ENCODE measurements at places on chromosomes 7 and 10.

DNA sequence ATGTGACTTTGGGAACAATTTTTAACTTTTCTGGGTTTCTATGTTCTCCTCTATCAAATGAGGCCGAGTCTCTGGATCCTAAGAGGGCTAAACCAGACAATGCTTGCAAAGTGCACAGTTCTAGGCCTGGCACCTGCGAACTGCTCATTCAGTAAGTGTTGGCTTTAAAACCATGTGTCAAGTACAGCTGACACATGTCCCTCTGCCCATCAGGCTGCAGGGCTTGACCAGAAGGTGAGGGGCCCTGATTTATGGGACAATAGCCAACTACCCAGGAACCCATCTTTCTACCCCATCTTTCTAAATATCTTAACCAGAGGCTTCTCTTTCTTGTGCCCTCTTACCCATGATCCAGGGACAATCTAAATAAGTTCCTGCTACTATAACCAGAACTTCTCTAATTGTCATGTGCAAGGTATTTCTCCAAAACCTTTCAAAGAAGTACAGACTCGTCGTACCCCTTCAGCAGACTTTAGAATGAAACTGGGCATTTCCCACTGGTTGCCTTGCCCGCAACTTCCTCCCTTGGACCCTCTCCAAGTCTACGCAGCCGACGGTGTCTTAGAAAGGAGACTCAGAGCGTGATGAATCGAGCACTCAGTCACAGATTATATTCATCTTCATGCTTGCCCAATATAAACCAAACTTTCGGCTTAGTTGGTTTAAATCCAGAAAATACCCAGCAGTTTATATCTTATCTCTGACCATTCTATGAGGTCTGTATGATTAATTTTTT, 69.8 kb upstream of the STEAP1B start:
- DNase-seq: peak; percentile 93

- DNase-seq: peak; percentile 49
These were observed 1.3 kb downstream of the FRAT2 start for GRCh38 chr10:97333351-97333600.

DNA sequence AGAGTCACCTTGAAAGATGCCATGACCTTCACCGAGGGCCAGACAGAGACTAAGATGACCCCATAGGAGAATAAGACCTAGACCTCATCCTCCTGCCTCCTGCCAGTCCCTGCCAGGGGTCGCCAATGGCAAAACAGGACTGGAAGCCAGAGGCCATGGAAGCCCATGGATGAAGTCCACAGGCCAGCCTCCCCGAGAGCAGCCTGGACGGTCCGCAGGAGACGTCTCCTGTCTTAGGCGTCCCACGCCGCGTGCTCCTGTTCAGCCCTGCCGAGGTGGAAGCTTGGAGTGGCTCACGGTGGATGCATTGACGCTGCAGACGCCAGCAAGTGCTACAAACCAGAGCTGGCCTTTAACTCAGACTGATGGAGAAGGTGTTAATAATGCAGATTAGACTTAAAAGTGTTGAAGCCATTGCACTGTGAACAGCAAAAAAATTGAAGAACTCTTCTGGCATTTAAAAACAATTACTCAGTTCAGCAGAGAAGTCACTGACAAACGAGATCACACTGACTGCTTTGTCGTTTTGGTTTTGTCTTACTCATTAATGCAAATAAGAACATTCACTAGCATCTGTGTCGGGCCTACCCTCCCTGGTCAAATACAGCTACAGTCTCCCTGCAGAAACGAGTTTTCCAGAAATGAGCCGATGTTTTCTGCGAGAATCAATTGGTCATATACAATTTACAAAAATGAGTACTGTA, 38.1 kb upstream of the FAM20C start:
- DNase-seq: no peak

DNA sequence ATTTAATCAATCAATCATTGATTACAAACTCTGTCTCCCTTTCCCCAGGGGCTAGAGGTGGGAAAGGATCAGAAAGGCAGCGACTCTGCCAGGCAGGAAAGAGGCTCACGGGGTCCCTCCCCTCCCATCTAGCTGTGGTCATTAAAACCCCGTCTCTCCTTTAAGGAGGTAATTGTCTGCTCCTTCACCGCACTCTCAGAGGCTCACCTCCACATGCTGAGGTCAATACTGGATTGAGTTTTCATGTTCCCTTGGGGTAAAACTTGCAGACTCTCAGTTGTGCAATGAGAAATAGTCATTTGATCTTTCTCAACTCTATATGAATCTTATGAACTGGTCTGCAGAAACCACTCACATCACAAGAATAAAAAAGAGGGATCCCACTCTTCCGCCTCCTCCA, 368.8 kb downstream of the ADRA2A start:
- no peak for DNase-seq

GRCh38 chr10:24651923-24652322, 71.8 kb downstream of the ARHGAP21 start:
- DNase-seq: no peak

GRCh38 chr7:3922175-3922635, 621.2 kb downstream of the SDK1 start:
- DNase-seq: peak; percentile 66

- DNase-seq: peak; percentile 13
These were observed 54.8 kb upstream of the CALD1 start for GRCh38 chr7:134724606-134725005.

DNA sequence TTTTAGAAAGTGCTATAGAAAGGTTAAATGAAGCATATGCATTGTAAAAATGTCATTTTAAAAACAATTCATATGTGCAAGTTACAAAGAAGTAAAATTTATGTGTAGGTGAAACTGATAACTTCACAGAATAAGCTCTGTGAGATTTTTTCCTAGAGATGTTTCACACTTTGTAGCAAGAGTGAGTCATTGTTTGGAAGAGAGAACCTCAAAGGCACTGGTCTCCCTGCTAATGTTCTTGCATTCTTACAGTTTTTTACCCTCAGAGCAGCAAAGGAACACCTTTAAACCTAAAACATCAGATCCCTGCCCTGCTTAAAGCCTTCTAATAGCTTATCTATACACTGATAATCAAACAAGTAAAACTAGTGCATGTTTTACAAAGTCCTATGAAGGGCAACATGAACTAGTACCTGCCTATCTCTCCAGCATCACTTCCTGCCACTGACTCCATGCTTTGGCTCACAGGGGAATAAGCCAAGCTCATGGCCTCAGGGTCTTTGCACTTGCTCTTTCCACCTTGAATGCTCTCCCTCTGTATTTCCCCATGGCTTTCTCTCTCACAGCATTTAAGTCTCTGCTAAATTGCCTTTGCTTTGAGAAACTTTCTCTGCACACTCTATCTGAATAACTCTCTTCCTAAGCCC, 997.0 kb downstream of the GATA3 start:
- no peak for DNase-seq

DNA sequence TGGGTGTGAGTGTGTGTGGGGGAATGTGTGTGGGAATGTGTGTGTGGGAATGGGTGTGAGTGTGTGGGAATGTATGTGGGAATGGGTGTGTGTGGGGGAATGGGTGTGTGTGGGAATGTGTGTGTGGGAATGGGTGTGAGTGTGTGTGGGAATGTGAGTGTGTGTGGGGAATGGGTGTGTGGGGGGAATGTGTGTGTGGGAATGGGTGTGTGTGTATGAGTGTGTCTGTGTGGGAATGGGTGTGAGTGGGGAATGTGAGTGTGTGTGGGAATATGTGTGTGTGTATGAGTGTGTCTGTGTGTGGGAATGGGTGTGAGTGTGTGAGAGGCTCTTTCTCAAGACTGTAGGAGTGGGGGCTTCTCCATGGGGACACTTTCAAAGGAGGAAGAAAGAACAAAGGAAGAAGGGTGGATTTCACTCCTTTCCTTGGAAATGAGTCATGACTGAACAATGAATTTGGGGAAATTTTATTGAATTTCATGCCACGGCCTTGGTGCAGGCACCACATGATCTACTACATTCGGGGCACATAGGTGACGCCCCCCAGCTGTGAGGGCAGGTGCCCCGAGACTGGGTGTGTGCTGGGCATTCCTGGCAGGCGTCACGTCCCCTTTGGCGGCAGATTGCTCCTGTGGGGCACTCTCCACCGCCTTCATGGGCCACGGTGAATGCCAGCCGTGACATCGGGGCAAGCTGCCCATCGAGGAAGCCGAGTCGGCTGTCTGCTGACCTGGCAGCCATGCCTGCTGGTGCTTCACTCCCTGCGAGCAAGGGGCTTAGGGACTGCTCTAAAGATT, 88.8 kb upstream of the INSIG1 start:
- DNase-seq: no peak

- DNase-seq: no peak
These were observed 54.2 kb downstream of the PNLIPRP2 start for GRCh38 chr10:116674901-116675423.

DNA sequence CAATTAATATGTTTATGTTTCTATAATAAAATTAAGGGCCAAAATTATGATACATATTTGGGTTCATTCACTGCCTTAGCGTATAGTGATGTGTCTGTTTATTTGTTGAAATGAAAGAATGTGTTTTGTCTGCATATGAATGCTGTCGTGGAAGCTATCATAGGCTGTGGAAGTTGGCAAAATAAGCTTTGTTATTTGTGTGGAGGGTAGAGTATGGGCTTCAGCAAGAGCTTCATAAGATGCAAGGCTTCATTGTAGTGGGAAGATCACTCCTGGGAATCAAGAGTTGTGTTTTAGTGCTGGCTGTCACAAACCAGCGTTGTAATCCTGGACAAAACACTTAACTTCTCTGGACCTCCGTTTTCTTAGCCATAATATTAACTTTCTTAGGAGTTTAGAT, 2.5 kb downstream of the SLK start:
- no peak for DNase-seq

DNA sequence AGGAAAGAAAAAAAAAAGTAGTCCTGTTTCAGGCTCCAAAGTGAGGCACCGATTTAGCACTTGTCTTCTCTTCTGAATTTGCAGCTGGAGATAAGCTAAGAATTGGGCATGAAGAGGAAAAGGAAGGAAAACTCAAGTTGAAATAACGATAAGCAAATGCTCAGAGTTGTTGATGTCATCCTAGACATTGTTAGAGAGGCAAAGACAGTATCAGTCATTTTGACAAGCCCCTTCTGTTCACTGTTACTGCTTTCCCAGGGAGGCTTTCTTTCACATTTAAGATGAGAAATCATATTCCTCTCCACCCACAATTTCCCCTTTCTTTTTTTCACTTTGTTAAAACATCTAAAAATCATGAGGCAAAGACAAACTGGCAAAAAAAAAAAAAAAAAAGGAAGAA, 41.8 kb downstream of the SORCS1 start:
- no peak for DNase-seq

DNA sequence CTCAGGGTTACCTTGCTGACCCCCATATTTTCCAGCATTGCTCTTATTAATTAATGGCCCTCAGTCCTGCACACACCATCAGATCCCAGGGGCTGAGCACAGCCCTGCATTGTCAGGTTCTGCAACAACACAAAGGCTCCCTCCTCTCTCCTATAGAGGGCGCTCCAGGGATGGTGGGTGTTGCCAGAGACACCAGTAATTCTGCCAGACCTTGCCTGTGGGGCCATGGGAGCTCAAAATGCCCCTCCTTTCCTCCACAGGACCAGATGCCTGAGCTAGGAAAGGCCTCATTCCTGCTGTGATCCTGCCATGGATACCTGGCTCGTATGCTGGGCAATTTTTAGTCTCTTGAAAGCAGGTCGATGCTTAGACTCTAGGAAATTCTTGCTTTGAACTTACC, 42.8 kb upstream of the PRSS58 start:
- no peak for DNase-seq
